ENCODE measurements at places on chromosomes 2 and 18. TPM values are rescaled to one million over a fixed set of nuclear protein-coding genes. Genes with fewer than 3 reads are reported as not detected.

The C18orf54 gene
- 8.0 TPM for polyA plus RNA-seq

DNA sequence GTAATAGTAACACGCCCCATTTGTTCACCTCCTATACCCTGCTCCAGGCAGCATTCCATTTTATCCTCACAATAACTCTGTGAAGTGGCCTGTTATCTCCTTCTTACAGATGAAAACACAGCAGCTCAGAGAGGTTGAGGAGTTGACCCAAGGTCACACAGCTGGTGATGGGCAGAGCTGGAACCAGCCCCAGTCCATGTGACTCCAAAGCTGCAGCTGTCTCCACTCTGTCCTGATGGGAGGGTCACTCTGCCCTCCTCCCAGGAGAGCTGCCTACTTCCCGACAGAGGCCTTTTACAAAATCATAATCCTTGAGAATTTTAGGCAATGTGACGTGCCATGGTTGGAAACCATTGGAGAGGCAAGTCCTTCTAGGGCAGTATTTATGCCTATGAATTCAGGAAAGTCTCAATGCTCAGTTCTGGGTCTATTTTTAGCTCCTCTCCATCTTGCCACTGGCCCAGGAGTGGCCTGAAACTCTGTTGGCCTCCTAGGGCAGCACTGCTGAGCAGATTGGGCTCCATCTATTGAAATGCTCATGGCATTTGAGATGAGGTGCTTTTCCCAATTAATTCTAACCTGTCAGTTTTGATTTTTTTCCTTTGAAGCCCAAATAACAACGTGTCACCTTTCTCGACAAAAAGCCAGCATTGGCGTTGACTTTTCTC is 162.0 kb upstream of the MSH6 start:
- DNase-seq, result no peak

DNA sequence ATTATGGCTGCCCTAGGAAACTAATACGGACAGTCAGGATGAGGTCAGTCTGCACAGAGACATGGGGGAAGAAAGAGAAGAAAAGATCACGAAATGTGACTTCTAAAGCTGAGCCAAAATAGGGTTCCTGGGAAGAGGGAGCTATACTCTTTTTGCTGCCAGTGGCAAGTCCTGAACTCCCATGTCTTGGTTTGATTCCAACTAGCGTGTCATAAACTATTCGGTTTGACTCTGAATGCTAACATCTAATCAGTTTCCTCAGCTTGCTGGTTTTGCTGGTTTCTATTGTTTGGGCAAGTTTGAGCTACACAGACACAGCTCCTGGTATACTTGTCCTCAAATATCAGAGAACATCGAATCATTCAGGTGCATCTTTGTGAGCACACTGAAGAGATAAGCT is 80.5 kb upstream of the CYP1B1 start:
- DNase-seq, result no peak

DNA sequence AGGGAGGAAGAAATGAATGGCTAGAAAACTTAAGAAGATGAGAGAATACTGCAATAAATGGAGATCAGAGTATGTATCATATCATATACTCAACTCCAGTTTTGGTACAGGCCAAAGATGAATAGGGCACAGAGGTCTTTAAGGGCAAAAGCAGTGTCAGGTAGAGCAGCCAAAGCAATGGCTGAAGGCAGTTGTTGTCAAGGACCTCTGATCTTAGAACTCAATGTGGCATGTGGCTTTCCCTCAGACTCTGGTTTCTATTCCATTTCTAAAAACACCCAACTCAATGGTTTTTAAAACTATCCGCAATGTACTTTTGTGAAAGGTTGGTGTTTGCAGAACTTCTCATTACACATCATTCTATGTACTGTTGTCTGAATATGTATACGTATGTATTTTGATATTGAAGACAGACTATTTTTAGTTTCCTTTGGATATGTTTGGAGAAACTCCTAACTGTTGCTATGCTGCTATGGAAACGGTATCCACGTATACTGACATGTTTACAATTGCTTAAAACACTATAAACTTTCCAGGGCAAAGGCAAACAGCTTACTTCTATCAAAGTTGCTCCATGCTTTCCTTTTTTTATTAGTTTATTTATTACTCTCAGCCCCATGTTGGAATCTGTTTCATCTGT is 58.1 kb upstream of the PELI1 start:
- peak; percentile 85 for DNase-seq

The HRH4 gene
- polyA plus RNA-seq, result 0.09 TPM
